Activated naive CD8-positive, alpha-beta T cell treated with anti-CD3 and anti-CD28 coated beads for 36 hours (primary cell): ENCODE measurements at places on chromosomes 2 and 18.

DNA sequence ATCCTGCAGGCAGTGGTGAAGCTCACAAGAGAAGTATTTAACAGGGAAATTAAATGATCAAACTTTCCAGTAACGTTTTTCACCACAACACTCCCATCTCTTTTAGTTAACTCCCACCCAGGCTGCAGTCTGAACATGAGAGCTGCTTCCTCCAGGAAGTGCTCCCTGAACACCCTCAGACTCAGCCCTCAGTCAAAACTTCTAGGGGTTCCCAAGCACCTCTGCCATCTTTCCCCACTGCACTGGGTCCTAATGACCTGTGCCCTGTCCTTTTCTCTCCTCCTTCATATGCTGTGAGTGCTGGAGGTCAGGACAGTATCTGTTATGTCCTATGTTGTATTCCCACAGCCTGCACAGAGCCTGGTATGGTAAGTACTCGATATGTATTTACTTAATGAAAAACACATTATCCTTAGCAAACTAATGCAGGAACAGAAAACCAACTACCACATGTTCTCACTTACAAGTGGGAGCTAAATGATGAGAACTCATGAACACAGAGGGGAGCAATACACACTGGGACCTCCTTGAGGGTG lies 49.2 kb upstream of the ASPRV1 start:
- no peak for DNase-seq

DNA sequence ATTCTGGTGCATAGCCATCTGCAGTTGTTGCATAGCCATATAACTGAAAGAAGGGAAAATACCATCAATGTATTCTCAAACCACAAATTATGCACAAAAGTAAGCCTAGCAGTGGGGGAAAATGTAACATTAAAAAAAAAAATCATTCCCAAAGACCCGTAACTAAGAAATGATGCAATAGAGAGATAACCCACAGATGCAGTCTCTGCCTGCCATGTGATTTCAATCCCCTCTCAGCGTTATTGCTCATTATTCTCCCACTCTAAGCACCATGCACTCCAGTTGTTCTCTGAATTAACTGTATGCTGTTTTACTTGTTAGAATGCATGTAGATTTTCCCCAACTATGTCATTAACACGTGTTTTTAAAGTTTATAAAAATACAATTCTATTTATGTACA lies 14.1 kb downstream of the DSC1 start:
- DNase-seq, result no peak

- DNase-seq, result no peak
These were observed 148.1 kb downstream of the AGAP1 start for GRCh38 chr2:235641956-235642355.

DNA sequence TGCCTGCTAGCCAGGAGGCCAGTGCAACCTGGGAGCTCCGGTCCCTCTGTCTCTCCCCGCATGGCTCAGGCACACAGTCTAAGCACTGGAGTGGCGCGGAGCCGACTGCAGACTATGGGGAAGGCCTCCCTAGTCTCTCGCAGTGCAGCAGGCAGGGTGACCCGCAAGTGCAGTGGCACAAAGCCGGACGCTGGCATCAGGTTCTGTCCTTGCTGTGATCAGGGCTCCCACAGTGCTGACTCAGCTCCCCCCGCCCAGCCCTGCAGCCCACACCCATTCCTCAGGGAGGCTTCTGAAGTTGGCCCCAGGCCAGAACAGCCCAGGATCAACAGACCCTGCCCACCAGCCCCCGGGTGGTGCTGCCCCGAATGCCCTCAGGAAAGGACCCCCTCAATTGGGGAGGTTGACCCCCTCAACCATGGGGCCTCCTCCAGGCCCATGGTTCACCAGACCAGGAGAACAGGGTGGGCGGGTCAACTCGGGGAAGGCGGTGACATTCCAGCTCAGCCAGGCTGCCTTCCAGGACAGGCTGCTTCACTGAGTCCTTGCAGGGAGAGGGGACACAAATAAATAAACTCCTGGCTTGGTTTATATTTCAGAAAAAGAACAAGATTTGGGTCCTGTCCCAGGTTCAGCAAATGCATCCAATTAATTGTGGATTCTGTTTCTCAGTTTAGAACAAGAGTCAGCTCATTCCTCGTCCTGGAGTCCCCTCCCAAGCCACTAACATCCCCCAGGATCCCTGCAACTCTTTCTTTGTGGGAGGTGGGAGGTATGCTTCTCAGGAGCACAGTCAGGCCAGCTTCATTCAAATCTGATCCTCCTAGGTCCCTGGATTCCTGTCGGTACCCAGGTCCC lies 12.2 kb downstream of the BIN1 start:
- no peak for DNase-seq

DNA sequence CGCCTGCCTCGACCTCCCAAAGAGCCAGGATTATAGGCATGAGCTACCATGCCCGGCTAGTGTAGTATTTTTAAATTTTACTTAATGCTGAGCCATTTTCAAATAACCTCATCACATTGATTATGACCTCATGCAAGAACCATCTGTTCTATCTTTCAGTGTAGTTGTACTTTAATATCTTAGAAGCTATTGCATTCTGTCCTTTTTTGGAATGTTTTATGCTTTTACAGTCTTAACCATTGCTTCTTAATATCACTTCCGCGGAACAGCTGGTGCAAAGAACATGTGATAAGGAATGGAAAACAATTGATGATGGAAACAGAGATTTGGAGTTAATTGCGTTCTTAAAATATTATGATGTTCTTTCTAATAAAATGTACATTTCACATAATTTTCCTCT lies 2.7 kb downstream of the GEN1 start:
- DNase-seq, result no peak

DNA sequence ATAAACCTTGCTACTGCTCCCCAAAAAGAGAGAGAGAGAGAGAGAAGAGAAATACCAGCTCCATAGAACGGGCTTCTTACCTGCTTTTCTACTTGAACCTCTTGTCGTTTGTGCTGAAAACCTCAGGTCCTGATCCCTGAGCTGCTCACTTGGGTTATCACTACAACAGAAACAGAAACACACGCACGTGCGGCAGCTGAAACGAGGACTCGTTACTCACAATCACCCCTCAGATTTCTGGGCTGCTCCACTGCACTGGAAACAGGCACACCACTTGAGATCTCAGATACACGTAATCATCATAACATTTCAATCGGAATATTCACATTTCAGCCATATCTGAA lies 48.2 kb upstream of the GPC1 start:
- DNase-seq, result no peak

DNA sequence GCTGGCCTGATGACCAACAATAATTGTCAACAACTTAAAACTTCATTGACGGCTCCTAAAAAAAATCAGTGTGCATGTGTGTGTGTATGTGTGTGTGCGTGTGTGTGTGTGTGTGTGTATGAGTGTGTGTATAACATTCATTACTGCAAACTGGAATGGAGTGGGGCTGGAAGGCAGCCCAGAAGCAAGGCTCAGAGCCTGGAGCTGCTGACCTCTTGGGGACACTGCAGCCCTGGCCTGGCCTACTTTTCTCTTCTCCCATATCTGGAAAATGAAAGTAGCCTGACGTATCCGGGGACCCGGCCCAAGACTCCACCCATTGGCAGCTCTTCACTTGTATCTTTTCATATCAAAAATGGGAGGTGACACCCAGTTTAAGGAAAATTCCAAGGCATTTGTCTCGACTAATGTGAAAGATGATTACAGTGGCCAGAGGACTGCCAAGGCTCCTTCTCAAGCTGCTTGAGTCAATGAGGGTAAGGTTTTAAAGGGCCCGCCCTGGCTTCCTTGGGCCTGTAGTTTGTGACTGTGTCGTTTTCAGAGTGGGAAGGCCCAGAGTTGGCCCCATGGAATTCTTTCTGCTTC lies 72.4 kb upstream of the IL1R1 start:
- no peak for DNase-seq

GRCh38 chr2:64624862-64625261 lies 28.9 kb downstream of the SERTAD2 start:
- DNase-seq, result no peak

DNA sequence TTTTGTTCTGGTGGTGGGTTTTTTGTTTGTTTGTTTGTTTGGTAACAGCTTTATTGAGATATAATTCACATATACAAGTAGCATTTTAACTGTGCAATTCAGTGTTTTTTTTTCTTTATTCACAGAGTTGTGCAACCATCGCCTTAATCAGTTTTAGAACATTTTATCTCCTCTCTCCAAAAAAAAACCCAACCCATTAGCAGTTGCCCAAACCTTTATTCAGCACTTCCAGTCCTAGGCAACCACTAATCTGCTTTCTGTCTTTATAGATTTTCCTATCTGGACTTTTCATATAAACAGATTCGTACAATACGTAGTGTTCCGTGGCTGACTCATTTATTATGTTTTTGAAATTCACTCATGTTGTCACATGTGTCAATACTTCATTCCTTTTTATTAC lies 38.7 kb downstream of the CCDC138 start:
- DNase-seq, result no peak

GRCh38 chr18:58882686-58883085 lies 18.0 kb downstream of the ZNF532 start:
- no peak for DNase-seq

GRCh38 chr2:163441603-163442002 lies 294.2 kb downstream of the FIGN start:
- DNase-seq, result no peak

DNA sequence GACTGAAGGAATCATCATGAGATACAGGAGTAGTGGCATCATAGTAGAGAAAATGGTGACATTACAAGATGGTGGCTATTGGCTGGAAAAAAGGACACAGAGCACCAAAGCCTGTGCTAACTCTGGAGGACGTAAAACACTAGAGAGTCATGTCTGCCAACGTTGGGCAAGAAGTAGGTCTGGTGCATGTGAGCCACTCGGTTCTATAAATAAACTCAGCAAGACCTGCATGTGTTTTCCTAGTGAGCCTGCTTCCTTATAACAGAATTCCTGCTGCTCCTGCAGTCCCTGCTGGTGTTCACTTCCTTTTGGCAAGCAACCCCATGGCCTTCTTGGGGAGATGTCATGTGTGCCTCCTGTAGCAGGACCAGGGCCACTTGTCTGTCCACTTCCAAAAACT lies 325.2 kb downstream of the OSR1 start:
- no peak for DNase-seq

DNA sequence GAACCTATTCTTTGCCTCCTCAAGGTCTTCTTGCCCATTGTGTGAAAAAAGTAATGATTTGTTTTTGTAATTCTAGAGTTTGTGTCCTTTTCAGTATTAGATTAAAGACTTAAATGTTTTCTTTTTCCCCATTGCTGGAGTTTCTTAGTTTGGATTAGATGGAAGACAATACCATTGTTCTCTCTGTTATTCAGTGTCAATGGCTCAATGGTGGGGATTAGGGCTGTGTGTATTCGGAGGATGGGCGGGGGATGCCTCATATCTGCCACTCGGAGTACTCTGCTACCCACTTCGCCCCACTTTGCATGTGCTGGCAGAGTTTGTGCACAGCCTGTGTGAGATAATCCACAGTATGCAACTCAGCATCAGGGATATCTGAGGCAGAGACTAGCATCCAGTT lies 90.1 kb downstream of the KLHL29 start:
- no peak for DNase-seq

- no peak for DNase-seq
These were observed 96.7 kb downstream of the CRIM1 start for GRCh38 chr2:36452260-36452659.

- no peak for DNase-seq
These were observed 241.2 kb downstream of the SEPTIN10 start for GRCh38 chr2:109372614-109373013.

DNA sequence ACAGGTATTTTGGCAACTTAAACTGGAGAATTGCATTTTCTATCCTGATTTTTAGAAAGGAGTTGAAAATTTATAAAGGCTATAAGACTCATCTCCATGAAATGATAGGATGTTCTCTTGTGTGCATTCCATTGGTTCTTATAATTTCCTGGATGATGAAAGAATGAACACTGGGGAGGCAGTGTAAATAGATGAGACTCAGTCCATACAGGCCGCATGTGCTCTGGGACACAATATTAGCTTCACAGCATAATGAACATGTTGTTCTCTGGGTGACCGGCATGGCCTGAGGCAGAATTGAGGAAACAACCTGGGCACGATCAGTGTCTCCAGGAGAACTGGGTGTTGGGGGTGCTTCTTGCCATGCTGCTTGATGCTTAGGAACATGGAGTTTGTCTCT lies 38.8 kb downstream of the AOX1 start:
- no peak for DNase-seq

GRCh38 chr2:119468154-119468955 lies 36.7 kb downstream of the TMEM37 start:
- no peak for DNase-seq

DNA sequence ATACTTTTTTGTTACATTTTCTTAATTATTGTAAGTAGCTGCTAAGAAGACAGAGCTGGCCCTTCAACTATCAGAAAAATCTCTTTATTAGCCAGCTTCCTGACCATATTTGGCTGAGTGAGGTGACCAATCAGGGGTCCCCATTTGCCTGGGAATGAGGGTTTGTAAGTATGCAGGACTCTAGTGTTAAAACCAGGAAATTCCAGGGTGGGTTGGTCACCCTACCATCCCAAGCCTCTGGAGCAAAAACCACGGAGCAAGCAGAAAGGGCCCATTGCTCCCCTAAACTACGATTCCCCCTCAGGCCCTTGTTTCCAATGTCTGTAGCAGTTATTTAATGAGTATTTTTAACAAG lies 165.6 kb upstream of the NCKAP5 start:
- DNase-seq, result no peak
